GM12878 (cell line): ENCODE measurements at places on chromosomes 4 and X. TPM values are rescaled to one million over a fixed set of nuclear protein-coding genes. Genes with fewer than 3 reads are reported as not detected.

CT45A3 gene
- total RNA-seq: not detected in 2 replicates

TBX22 gene
- not detected in 2 replicates for total RNA-seq

NEXMIF gene
- 7.2 and 7.4 TPM in 2 replicates for total RNA-seq

DNA sequence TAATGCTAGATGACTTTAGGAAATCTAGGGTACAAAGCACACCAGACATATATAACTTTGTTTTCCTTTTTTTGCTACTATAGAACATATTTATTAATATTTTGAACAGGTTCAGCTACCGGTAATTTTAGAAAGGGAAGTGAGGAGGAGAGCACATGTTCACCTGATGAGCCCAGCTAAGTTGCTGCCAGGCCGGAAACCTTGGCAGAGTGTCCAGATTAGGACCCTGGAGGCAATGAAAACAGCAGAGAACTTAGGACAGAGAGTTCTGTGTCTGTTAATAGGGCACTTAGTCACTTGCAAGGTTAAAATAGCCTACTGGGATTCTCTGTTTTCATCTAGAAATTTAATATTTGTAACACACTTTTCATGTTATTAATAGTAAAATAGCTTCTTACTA is 348.9 kb upstream of the CPEB2 start:
- H3K36me3 ChIP-seq: no peaks in the 10 kb centered on the region
- no peaks in the 10 kb centered on the region for H3K27me3 ChIP-seq
- H3K27ac ChIP-seq: no peak overlapping the region

GRCh38 chr4:52625216-52625615 is 33.9 kb downstream of the USP46 start:
- H3K27ac ChIP-seq: no peak overlapping the region
- no peak overlapping the region for H3K4me3 ChIP-seq
- H3K36me3 ChIP-seq: no peaks in the 10 kb centered on the region; the same call in none of the 2 replicates
- no peak for DNase-seq
- no peaks in the 10 kb centered on the region for H3K4me1 ChIP-seq

DNA sequence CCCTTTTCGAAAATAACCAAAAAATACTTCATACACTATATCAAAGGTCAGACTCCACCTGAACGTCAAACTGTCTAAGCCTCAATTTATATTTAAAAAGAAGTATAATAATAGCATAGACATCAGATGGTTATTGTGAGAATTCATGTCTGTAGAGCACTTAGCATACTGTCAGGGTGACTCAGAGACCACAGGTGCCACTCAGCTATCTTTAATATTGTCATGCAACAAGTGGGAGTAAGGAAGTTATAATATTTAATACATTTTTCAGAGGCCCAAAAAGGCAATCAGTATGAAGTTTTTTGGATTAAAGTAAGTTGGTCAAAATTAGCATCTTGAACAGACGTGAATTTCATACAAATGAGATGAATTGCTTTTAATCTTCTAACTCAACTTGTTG is 93.3 kb downstream of the PHOX2B start:
- H3K36me3 ChIP-seq: no peaks in the 10 kb centered on the region
- no peak overlapping the region for H3K4me3 ChIP-seq

GRCh38 chrX:71216485-71216884 is 6.5 kb upstream of the GJB1 start:
- H3K4me1 ChIP-seq: no peaks in the 10 kb centered on the region
- H3K27ac ChIP-seq: no peak overlapping the region
- DNase-seq: no peak
- no peaks in the 10 kb centered on the region; the same call in 1 of the 2 replicates for H3K27me3 ChIP-seq
- no peak overlapping the region for H3K4me3 ChIP-seq

DNA sequence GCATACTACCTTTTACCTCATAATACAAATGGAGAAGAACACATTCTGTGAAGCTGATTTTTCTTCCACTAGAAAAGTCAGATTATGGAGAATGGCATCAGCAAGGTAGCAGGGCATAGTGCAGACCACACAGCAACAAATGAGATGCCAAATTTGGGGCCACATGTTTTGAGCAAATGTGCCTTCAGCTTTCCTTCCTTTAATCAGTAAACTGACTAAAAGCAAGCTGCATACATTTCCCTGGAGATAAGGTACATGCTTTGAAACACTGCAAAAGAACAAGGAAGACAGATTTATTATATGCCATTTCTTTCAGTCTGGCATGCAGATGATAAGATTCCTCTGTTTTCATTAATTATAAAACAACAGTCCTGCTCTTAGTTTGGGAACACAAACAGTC is 67.1 kb upstream of the GUCY1A1 start:
- DNase-seq: no peak
- no peaks in the 10 kb centered on the region for H3K4me1 ChIP-seq
- H3K4me3 ChIP-seq: no peak overlapping the region
- H3K27ac ChIP-seq: no peak overlapping the region
- H3K36me3 ChIP-seq: no peaks in the 10 kb centered on the region

DNA sequence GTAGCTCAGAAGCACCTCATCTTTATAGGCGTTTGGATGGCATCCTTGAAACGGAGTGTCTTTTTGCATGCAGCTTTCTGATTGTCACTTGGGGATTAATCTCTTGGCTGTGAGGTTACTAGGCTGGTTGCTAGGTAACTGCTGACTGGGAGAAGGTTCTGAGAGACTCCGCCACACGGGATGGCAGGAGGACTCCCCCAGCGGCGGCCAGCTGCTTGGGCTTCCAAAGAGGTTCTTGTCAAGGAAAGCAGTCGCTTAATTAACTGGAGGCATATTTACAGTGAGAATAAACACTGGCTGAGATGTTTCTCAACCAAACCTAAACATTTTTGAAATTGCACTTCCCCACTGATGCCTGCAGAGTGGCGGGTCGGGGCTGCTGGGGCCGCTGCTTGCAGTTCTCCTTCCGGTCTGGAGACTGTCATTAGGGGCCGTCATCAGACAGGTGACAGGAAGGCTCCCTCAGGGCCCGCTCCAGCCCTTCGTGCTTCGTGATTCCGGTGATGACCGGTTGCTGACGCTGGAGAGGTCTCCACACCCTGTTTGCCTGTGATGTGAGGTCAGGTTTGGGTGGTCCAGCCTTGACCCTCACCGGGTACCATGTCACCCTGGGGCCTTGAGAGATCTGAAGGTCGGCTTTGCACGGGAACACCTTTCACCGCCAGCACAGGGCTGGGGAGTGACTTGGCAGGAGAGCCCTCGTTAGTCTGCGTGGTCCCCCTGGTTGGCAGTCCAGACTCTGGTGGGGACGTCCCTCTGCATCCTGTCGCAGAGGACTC is 9.1 kb downstream of the NSG1 start:
- no peak overlapping the region for H3K4me3 ChIP-seq
- H3K27ac ChIP-seq: no peak overlapping the region
- no peaks in the 10 kb centered on the region for H3K36me3 ChIP-seq
- no peaks in the 10 kb centered on the region for H3K4me1 ChIP-seq
- DNase-seq: no peak

DNA sequence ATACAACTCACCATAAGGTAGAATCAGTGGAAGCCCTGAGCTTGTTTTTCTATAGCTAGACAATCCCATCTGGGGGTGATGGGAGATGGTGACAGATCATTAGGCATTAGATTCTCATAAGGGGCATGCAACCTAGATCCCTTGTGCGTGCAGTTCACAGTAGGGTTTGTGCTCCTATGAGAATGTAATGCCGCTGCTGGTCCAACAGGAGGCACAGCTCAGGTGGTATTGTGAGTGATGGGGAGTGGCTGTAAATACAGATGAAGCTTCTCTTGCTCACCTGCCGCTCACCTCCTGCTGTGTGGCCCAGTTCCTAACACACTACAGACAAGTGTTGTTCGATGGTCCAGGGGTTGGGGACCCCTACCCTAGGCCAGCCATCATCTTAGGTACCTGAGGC is 5.9 kb upstream of the GATB start:
- no peaks in the 10 kb centered on the region for H3K4me1 ChIP-seq
- no peak overlapping the region for H3K4me3 ChIP-seq
- H3K27ac ChIP-seq: no peak overlapping the region
